ENCODE measurements at places on chromosomes 5 and 9.

DNA sequence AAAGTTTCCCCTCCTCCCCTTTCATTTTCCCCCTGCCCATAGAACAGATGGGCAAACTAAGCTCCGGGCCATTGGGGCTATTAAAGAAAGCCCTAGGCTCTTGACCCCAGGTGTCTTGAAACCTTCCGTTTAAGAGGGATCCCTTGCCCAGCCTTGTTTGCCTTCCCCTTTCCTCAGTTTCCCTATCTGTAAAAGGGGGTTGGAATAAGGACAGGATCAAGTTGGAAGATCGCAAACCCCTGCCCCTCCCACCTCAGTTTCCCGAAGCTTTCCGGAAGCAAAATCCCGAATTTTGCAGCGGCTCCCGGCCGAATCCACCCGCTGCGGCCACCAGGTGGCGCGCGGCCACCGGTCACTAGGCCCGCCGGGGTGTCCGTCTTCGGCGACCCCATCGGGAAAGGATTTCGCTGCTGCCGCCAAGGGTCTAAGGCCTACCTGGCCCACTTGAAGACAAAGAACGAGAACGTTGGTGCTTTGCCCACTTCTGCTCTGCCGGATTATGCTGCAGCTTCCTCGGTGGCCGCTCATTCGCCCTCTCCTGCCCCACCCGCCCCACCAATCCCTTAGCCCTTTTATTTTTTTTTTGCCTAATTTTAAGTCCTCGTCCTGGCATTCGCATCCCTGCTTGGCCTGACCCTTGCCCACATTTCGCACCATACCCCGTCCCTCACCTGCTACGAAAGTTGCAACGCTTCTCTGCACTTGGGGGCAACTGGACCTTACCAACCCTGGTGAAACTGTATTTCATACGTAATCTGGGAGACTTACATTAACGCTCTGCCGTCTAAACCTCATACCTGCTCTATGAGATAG is 962 bp upstream of the NR6A1 start:
- peak; percentile 81 for DNase-seq

GRCh38 chr5:121288781-121289180 is 562.9 kb upstream of the FTMT start:
- no peak for DNase-seq

- no peak for DNase-seq
Observed at GRCh38 chr9:33349743-33350142, 52.6 kb downstream of the AQP7 start.

DNA sequence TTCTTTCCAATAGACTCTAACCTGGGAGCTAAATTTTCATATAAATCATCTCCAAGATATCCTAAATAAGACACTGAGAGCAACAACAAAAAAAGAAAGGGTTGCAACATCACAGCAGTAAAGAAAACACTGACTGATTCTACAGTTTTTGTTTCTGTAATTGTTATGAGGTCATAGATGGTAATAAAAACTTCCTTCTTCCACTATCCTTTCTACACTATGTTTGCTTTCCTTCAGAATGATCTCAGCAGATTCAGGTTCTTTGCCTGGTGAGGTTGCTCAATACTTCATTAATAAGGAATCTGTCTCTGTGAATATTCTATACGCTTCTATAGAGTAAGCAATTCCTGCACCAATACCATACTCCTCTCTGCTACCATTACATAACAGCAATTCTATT is 835.6 kb upstream of the GRAMD2B start:
- no peak for DNase-seq

- peak; percentile 72 for DNase-seq
Observed at GRCh38 chr9:72305102-72305546, 59.9 kb downstream of the ZFAND5 start.

DNA sequence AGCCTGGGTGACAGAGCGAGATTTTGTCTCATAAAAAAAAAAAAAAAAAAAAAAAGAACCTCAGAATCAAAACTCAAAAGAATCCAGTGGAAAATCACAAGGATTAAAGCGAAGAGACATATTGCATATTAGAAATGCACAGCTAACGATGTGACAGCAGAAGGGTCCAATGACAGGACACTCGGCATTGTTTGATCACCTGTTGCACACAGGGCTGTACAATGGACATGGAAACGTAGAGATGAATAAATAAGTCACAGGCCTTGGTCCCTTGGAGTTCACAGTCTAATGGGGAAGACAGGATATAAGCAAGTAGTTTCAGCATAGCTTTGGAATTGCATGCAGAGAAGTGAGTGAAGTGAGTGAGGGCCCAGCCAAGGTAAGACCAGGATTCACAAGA is 25.9 kb upstream of the PIK3R1 start:
- no peak for DNase-seq

DNA sequence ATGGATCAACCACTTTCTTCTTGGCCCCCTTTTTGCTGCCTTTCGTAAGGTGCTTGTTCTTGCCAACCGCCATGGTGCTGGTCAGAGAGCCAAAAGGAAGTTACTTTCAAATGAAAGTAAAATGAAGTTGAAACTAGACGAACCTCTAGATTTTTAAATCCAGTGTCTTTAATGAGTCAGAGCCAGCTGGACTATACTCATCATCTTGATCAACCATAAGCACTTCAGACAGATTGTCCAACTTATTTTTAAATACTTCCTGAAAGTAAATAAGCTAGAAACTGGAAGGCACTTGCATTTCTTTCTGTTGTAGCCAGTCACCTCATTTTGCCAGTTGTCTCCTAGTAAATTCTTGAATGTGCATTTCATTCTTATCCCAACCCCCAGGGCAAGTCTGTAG is 48.9 kb downstream of the JMY start:
- no peak for DNase-seq

DNA sequence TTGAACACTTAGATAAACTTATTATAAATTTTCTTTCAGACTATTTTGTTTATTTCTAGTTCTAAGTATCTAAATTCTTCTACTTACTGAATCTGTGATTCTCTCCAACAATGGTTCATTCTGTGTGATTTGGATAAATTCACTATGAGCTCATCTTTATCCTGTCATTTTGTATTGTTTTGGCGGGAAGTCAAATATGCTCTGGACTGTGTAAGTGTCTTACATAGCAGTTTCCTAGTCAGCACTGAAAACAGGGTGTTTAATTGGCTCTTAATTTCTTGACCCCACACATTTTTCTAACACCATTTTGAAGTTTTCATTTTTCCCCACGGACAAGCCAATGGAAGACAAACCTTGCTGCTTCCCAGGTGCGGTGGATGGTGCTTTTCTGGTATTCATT is 207.0 kb upstream of the ACO1 start:
- no peak for DNase-seq

- no peak for DNase-seq
Observed at GRCh38 chr5:149604321-149604720, 23.0 kb downstream of the ARHGEF37 start.

- no peak for DNase-seq
Observed at GRCh38 chr9:130996676-130997394, 12.1 kb upstream of the LAMC3 start.

DNA sequence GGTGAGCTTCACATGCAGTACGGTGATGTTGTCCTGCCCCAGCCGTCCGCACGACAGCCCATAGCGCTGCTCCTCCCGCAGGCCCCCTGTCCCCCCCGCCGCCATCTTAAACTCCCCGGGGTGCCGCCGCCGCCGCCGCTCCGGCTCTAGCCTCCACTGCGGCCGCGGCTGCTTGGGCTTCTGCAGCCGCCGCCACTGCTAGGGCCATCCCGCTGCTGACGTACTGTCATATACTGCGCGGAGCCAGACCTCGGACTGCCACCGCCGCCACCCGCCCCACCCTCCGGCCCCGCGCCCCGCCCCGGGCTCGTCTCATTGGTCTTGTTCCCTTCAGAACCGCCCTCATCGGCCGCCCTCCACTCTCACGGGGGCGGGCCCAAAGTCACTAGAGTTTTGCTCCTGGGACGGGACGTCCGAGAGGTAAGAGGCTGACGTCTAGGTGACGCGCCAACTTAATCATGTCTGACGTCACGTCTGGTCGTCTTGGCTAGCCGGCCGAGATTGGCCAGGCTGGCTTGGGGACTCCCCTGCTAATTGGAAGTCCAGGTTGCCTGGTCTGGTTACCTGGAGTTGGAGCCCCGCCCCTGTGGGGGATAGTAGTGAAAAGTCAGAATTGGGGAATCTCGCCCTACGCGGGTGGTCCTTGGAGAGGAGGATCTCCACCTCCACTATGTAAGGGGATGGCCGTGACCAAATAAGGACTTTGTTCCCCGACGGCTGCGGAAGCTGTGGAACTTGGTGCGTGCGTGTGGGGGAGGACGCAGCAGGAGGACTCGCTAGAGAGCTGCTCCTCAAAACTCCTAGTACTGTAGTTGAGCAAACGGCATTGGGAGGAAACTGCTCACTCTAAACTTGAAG is at the start of gene ELL2:
TSS of gene ELL2 (minus strand) at position 235 of the 858 bp plus-strand sequence. CDS start at position 105, 130 bp downstream.
- DNase-seq: peak; percentile 94

- no peak for DNase-seq
Observed at GRCh38 chr5:105903069-105903468, 1767.7 kb downstream of the EFNA5 start.

DNA sequence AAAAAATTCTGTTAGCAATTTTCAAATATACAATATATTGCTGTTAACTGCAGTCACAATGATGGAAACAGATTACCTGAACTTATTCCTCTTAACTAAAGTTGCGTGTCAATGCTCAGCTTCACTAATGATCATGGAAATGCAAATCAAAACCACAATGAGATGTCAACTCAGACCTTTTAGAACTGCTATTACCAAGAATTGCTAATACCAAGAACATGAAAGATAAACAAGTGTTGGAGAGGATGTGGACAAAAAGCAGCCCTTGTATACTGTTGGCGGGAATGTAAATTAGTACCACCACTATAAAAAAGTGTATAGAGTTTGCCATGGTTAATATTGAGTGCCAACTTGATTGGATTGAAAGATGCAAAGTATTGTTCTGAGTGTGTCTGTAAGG is 1409.7 kb upstream of the CDH18 start:
- DNase-seq: no peak

DNA sequence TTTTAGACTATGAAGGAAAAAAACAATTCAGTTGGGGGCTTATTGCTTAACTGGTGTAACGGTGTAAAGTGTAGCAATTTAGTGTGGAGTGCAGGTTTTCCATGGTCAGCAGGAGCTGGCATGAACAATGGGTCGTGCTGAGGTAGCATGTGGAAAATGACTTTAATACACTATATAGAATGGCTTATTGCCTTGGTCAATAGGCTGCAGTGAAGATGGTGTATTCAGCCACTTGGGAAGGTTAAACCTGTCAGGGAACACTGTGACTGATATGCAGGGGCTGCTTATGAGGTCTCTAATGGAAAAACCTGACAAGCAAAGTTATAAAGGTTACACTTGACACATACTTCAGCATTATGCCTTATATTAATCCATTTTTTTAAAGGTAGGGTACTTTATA is 764.7 kb upstream of the ARRDC3 start:
- no peak for DNase-seq

GRCh38 chr9:76365028-76365427 is 29.2 kb downstream of the RFK start:
- DNase-seq: no peak

- no peak for DNase-seq
Observed at GRCh38 chr9:33795281-33795680, at the start of gene PRSS3. Gene PRSS3 (plus strand): TSS chr9:33795561. CDS start chr9:33795574, 13 bp downstream.

DNA sequence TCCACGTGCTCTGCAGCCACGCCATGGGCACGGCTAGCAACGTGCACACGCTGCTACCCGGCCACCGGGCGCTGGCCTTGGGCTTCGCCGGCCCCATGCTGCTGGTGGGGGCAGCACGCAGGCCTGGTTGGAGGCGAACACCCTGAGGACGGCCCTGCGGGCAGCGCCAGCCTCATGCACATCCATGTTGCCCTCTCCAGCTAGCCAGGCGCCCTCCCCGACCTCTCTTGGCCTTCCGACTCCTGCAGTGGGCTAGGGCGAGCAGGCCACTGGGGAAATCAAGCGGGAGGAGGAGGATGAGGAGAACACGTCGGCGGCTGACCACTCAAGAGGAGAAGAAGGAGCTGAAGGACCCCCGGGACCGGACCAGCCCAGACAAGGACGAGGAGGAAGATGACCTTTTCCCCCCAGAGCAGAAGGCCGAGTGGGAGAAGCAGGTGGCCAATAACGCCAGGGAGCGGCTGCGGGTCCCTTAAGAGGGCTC is 73.3 kb downstream of the INSL6 start:
- DNase-seq: no peak

DNA sequence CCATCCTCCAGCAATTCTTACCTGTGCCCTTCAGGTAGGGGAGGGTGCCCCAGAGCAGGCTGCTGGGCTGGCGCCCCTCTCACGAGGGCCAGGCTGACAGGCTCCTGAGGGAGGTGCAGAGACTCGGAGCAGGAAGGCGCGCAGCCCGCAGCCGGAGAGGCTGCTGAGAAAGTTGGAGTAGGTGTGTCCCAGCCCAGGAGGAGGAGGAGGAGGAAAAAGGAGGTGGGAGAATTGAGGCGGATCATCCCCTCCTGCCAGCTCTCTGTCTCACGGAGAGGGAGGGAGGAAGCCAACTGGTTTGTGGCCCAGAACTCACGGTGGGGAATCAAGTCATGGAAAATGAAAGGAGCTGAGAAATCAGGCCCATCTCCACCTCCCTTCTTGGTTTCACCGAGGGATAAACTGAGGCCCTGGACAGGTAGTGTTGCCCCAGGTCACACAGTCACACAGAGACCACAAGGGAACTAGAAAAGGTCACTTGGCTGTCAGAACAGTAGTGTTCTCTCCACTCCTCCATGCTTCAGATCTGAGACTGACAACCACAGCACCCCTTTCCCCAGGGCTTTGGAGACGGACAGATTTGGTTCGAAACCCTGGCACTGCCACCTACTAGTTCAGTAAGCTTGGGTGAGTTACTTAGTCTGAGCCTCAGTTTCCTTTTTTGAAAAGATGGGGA is at the start of gene FAT2:
TSS of gene FAT2 (minus strand) at position 188 of the 676 bp plus-strand sequence. CDS start 22,400 bp downstream, outside the sequence.
- no peak for DNase-seq

- no peak for DNase-seq
Observed at GRCh38 chr5:132747616-132748440, 602 bp downstream of the CCNI2 start.

GRCh38 chr5:179253730-179254129 is 91.5 kb downstream of the ADAMTS2 start:
- DNase-seq: no peak

DNA sequence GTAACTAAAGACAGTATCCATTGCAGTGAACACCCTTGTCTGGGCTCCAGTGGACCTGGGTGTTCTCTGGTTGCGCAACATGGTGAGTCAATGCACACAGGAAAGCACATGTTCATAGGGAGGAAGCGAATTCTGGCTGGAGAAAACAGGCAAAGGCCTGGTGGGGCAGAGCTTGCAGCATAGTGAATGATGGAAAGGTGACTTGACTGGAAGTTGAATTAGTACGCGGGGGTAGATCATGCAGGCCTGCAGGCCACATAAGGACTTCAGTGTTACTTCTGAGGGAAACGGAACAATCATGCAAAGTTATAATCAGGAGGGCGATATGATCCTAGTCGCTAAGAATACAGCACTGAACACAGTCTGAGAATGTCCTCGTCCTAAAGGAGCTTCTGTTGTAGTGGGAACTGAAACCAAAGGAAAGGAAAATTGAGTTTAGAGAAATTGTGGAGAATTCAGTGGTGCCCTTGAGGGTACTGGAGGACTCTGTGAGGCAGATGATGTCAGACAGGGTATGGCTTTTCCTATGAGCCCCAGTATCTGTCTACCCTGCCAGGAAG is 71.9 kb upstream of the RANBP3L start:
- DNase-seq: no peak

DNA sequence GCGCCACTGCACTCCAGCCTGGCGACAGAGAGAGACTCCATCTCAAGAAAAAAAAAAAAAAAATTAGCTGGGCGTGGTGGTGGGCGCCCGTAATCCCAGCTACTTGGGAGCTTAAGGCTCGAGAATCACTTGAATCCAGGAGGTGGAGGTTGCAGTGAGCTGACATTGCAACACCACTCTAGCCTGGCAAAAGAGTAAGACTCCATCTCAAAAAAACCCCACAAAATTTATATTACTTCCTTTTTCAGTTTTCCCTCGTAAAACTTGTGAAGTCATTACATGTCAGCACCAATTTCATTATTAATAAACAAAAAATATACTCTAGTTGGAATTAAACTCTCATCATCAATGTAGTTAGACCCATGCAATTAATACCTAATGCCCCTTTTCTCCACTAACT is 43.9 kb downstream of the SHLD3 start:
- DNase-seq: no peak
